NCI-H1417 treated with DMSO at 0.1 percent for 48 hours (cell line): ENCODE measurements at places on chromosomes 7 and 10.

DNA sequence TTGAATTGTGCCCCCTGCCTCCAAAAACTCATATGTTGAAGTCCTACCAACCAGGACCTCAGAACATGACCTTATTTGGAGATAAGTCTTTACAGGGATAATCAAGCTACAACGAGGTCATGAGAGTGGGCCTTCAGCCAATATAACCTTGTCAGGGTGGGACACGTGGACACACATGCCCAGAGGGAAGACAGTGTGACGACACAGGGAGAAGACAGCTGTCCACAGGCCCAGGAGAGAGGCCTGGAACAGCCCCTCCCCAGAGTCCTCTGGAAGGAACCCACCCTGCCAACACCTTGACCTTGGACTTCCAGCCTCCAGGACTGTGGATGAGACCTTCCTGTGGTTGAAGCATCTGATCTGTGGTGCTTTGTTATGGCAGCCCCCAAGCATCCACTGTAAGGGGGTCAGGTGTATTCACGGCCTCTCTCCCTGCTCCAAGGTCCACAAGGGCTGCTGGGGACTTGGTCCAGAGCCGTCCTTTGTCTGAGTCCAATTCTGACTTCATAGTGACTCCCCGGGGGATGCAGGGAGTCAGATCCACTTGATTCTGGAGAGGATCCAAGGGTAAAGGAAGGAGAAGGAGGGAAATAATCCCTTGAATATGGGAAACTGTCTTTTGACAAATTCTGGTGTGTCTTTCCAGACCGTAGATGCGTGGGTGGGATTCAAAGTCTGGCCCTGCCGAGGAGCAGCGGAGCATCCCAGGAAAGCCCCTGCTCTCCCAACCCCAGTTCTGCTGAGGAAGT lies 7.0 kb downstream of the CALML3 start:
- no peak for DNase-seq

DNA sequence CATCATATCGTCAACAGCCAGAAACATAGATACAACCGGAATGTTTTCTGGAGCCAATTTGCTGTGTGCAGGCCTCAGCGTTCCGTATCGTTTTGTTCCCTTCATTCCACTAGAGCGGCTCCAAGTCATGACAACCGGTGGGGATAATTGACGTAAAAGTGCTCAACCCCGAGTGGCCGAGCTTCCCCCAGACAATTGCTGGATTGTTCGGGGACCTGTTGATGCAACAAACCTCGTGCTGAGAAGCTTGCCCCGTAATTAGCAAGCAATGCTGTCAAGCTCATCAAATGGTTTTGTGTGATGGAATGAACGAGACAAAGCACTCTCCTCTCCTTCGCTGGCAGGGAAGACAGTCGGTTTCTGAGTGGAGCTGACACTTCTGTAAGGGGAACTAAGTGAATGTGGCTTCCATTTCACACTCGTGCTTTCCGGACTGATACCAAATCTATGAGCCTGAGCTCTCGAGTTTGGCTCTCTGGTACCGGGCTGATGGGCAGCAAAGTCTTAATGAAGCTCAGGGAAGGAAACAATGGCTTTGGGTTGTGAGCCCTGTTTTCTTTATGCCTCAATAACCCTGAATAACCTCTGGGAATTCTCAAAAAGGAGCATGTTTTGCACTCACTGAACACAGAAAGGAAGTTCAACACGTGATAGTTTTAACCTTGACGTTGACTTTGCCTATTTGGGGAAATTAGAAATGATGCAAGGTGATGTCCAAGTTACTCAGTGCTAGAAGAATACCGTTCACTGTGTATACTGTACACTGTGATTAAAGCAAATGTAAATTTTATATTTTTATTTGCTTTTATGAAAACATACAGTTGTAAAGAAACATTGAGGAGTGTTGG lies 220.5 kb downstream of the BAMBI start:
- DNase-seq = no peak

- no peak for DNase-seq
Measured at GRCh38 chr10:114374053-114374791, 30.1 kb downstream of the AFAP1L2 start.

GRCh38 chr7:151769188-151769821 lies 107.6 kb downstream of the PRKAG2 start:
- DNase-seq = no peak

GRCh38 chr7:28435732-28436378 lies 23.5 kb downstream of the CREB5 start:
- DNase-seq = peak; percentile 25

- no peak for DNase-seq
Measured at GRCh38 chr7:122307228-122307621, 2.7 kb upstream of the FEZF1 start.

GRCh38 chr7:55912748-55913158 lies 25.5 kb downstream of the ZNF713 start:
- no peak for DNase-seq

DNA sequence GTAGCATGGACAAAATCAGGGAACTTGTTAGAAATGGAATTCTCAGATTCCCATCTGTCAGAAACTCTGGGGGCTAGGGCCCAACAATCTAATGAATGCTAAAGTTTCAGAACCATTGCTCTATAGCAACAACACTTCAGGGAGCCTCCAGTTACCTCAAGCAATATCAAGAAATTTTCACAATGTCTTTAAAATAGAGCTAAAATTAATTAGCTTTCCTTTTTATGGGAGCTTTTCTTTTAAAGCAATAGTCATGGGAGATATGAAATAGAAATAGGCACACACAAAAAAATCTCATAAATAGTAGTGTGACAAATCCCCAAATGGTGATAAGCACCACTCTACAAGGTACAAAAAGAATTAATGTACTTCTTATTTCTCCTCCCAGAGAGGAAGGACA lies 80.9 kb downstream of the AASS start:
- DNase-seq = no peak

- DNase-seq = no peak
Measured at GRCh38 chr10:6404127-6405072, 175.7 kb downstream of the PRKCQ start.

DNA sequence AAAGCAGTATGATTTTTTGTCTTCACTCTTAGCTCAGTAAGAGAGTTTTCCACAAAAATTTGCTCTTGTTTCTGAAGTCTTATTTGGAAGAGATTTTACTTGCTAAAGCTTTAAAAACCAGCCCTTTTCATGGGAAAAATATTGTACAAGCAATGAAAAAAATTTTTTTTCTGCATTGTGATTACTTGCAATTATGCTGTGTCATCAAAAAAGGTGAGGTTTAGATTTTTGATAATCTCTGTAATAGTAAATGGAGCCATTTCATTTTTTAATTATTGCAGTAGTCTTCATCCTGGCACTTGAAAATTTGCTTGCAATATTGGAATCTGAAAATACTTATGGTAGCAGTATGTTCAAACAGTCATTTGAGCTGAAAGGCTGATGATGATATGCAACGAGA lies 447.4 kb downstream of the SH2D4B start:
- no peak for DNase-seq

DNA sequence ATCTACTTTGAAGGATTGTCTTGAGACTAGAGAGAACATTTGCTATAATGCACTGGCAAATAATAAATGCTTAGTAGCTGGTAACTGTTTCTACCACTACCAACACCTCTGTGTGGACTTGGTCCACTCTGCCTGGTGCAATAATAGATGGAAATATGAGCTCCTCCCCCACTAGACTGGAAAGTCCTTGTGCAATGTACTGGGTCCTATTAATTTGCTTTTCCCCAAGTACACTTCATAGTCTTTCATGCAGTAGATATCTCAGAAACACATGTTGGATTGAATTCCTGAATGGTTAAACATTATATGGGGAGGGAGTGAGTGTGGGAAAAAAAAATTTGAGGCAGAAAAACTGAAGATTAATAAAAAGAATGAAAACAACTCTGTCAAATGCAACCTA lies 119.3 kb downstream of the C10orf90 start:
- DNase-seq = no peak

DNA sequence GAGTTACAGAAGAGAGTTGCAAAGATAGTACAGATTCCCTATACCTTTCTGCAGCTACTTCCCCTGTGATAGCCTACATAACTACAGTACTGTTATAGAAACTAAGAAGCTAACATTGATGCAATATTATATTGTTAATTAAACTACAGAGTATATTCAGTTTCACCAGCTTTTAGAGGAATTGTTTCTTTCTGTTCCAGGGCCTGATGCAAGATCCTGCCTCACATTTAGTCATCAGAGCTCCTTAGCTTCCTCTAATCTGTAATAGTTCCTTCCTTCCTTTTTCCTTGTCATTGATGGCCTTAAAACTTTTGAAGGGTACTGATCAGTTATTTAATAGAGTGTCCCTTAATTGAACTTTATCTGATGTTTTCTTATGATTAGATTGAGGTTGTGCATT lies 56.8 kb downstream of the SDHAF3 start:
- no peak for DNase-seq

DNA sequence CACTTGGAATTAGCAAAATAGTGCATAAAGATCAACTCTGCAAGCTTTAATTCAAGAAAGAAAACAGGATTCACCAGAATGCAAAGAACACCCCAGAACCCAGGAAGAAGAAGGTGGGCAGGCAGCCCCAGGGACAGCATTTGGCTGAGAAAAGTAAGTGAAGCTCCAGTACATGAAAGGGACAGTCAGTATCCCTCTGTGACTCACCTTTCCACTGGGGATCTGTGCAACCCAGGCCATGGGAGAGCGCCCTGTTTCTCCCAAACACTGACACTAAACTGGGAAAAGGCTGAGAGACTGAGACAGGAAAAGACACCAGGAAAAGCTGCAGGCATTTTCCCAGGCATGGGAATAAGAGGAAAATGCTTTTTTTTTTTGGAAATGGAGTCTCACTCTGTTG lies 28.2 kb downstream of the SNX13 start:
- no peak for DNase-seq

- DNase-seq = no peak
Measured at GRCh38 chr7:155972651-155973390, 160.6 kb upstream of the SHH start.

- DNase-seq = no peak
Measured at GRCh38 chr7:130888468-130888867, 154.5 kb upstream of the KLF14 start.

GRCh38 chr7:95755277-95755934 lies 16.9 kb upstream of the DYNC1I1 start:
- DNase-seq = no peak

- no peak for DNase-seq
Measured at GRCh38 chr10:1209355-1209979, 153.3 kb downstream of the WDR37 start.

DNA sequence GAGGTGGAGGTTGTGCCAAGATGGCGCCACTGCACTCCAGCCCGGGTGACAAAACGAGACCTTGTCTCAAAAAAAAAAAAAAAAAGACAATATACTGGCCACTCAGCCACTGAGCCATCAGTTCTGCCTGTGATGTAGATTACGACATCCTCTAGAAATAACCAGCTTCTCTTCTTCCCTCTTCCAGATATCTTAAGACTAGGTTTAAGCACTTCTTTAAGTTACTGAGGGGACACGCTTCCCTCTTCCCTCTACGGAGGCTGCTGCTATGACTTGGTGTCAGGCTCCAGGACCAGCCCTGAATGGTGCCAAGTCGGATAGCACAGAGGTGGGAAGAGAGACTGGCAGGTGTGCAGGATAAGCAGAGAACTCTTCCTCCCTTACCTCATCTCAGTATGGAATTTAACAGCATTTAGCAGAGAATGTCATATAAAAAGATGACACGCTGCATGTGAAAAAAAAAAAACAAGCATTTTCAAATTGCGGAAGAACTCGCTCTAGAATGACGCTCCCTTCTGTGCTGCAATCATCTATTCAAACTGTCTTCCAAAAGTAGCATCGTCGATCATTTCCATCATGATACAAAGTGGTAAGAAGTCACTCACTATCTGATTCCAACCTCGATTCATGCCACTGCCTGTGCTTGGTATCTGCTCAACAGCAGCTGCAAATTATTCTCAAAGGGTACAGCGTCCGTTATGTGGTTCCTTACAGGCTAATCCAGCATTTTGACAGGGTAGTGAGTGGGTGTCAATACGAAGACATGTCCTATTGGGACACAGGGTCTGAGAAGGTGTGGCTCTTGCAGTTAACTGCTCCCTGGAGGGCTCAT lies 13.8 kb downstream of the DAGLB start:
- no peak for DNase-seq

DNA sequence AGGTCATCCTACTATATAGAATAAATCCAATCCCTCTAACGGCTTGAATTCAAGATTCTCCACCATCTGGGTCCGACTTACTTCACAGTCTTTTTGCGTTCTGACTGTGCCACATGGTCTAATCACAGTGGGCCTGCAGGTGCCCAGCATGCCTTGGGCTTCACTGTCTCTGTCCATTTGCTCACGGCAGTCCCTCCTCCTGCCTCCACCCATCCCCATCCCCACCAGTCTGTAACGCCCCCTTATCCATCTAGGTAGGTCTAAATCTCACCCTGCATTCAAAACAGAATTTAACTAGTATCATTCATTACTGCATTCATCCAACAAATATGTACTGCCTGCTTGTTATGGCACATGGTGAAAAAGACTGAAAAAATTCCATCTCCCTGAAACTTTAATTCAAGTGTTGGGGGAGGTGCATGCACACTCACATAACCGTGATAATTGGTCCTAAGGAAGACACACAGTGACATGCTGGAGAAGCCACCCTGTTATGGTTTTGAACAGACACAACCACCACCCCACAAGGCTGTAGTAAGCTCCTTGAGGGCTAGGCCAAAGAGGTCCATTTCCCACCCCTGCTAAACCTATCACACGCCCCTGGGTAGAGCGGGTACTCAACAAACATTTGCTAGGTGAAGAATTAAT lies 24.2 kb downstream of the SORBS1 start:
- no peak for DNase-seq

DNA sequence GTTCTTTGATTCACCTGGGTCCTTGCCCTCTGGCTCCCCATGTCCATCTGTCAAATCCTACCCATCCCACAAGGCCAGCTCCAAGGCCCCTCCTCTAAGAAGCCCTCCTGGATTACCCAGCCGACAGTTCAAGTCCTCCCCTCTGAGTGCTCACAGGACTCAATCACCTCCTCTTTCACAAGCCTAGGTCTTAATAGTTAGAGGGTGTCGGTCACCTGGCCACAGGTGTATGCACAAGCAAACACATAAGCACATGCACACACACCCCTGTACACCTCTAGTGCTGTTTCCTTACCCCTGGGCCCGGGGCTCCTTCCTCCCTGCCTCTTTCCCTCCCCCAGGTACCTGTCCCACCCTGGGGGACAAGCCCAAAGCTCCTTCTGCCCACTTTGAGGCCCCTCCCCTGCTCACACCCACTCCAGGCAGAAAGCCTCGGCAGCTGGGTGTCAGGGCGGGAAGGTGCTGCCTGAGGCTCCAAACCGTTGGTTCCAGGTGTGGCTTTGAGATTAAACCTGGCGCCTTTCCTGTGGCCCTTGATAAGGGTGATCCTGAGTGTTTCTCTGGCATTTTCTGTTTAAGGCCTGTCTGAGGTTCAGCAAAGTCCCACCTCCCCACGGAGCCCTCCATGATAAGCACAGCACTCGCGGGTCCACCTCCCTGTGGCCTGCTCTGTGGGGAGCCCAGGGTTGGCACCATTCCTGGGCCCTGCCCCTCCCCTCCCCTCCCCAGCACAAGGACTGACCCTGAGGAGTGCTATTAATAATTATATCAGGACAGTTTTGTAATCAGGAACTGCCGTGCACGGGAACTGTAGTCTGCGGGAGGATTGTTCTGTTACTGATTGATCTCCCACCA lies 14.6 kb upstream of the AQP1 start:
- no peak for DNase-seq

- DNase-seq = no peak
Measured at GRCh38 chr7:158499082-158499455, 88.6 kb downstream of the PTPRN2 start.

GRCh38 chr10:52410916-52411315 lies 96.8 kb downstream of the DKK1 start:
- DNase-seq = no peak

- DNase-seq = no peak
Measured at GRCh38 chr7:28102797-28103196, 77.8 kb downstream of the JAZF1 start.
